NCI-H2227 treated with DMSO at 0.1 percent for 48 hours (cell line): ENCODE measurements at places on chromosomes 12 and 14.

DNA sequence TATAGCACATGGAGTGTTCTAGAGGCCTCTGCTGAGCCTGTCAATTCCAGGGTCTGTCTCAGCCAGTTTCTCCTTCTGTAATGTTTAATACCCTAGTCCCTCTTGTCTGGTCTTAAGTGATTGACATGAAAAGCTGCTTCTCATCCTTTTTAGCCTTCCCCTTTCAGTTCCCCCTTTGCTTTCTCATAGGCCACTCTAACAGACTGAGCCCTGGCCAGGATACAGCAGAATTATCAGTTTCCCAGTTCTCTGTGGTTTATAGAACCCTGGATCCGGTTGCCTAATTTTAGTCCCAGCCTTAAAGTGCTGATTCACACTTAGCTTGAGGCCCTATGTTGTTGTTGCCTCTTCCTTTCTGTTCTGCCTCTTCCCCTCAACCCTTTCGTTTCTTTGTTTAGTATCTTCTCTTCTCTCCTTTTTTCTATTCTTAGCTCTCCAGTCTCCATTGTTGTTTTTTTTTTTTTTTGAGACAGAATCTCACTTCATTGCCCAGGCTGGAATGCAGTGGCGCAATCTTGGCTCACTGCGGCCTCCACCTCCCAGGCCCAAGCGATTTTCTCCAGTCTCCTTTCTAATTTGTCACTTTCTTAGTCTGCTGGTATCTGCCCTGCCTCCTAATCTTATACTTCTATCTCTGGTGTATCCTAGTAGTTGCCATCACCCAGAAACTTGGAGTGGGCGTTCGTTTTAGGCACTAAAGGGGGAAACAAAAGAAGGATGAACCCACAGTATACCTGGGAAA lies 2.9 kb upstream of the BIN2 start:
- DNase-seq, result no peak

DNA sequence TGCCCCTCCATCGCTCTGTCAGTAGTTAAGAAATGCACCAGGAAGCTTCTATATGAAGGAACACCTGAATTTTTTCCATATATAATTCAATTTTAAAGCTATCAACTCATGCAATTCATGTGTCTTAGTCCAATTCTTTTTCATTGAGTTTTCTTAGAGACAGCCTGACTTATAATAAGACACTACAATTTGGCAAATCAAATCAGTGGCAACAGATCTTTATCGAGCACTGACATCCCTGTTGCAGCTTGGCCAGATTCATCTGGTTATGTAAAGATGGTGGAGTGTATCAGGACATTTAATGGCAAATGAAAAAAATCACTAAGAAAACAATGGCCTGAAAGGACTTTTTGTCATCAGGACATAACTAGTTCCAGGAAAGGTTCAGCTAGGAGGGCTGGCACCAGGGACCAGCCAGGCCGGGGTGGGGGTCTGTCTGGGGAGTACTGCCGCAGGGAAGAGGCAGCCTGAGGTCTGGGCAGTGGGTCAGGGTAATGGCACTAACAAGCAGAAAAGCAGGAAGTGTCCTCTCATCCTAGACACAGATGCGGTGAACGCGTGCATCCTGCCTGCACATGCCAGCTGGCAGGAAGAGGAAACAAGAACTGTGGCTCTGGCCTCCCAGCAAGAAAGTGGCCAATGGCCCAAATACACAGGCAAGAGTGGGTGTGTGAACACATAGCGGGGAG lies 100.5 kb upstream of the LMNTD1 start:
- DNase-seq, result no peak

- no peak for DNase-seq
Observed at GRCh38 chr14:51929910-51930682, 59.2 kb upstream of the RTRAF start.

GRCh38 chr14:70170976-70171375 lies 17.8 kb downstream of the SLC8A3 start:
- no peak for DNase-seq

DNA sequence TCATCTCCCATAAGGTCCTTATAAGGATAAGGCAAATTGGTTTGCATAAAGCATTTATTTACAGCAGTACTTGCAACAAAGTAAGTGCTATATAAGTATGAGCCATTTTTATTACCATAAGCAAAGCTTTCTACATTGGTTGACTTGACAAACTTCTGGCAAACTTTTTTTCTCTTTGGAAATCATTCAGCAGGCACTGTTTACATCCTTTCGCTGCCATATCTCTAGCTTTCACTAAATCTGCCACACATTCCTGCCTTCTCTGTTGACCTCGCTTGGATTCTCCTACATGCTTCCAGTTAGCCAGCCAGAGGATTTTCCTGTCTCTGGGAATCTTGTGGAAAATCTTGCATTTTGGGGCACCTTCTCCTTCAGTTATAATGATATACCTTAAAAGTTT lies 21.8 kb upstream of the HDAC7 start:
- no peak for DNase-seq

- DNase-seq, result no peak
Observed at GRCh38 chr14:35819591-35820540, 6.3 kb upstream of the BRMS1L start.

DNA sequence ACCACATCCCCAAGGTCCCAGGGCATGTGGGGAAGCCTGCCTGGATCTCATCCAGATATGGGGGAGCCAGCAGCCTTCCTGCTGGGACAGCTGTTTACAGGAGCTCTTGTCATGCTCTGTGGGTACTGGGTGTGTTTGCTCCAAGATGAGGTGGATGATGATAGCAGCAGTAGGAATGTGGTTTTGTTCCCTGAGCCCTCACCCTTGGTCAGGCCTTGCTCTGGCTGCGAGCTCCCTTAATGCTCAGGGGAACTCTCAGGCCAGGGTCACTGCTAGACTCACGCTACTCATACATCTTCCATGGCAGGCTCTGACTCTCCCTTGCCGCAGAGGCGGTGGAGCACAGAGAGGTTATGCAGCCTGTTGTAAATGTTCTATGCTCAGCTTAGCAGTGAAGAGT lies 990.3 kb downstream of the AACS start:
- no peak for DNase-seq

GRCh38 chr14:88695870-88696269 lies 96.9 kb downstream of the EML5 start:
- DNase-seq, result no peak

GRCh38 chr12:4212845-4213244 lies 60.7 kb upstream of the CCND2 start:
- DNase-seq, result no peak

GRCh38 chr12:32894566-32894965 lies 2.0 kb downstream of the PKP2 start:
- DNase-seq, result no peak

DNA sequence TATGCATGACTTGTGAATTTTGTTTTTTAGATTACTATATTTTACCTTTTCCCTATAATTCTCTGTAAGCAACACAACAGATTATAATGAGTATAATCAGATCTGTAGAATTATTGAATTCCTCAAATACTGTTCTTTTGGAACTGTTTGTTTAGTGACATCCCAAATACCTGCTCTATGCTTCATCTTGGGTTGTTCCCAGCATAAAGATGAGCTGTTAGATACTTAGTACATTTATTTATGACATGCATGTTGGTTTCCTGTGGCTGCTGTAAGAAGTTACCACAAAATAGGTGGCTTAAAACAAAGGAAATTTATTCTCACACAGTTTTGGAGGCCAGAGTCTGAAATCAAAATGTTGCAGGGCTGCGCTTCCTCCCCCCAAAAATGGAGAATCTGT lies 78.4 kb downstream of the PTPRR start:
- no peak for DNase-seq

GRCh38 chr14:54116972-54117371 lies 160.3 kb upstream of the BMP4 start:
- DNase-seq, result no peak

- DNase-seq, result no peak
Observed at GRCh38 chr14:95285566-95285965, 34.1 kb downstream of the CLMN start.

- peak; percentile 34 for DNase-seq
Observed at GRCh38 chr12:57735952-57736740, 2.4 kb downstream of the AGAP2 start.

GRCh38 chr14:91228112-91229004 lies 16.1 kb downstream of the GPR68 start:
- no peak for DNase-seq

DNA sequence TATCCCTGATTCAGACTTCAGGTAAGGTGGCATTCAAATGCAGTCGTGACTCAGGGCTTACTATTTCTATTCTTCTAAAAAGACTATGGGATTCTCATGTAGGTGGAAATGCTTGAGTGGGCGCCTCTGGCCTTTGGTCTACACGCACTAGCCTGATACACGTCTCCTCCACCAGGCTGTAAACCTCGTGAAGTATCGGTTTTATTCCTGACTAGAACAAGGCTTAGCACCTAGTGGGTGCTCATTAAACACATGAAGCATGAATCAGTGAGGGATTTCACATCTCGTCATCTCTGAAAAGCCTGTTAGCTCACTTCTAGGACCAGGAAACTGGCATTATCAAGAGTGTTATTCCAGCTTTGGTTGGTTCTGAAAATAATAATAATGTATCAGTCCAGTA lies 17.7 kb upstream of the HNF1A start:
- DNase-seq, result no peak

DNA sequence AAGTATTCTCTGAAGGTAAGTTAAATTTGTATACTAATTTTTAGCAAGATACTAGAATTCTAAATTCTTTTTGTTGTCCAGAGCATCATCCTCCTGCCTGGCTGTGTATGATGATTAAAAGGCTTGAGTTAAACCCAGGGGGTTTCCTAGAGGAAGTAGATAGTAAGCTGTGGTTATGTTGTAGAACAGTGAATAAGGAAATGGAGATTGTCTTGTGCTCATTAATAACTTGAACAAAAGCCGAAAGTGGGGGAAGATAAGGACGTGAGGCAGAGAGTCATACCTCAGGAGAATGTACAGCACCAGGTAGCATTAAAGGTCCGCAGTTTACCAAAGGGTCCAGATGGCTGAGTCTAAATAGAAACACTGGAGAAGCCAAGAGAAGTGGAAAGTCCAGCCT lies 42.0 kb downstream of the CKB start:
- no peak for DNase-seq

DNA sequence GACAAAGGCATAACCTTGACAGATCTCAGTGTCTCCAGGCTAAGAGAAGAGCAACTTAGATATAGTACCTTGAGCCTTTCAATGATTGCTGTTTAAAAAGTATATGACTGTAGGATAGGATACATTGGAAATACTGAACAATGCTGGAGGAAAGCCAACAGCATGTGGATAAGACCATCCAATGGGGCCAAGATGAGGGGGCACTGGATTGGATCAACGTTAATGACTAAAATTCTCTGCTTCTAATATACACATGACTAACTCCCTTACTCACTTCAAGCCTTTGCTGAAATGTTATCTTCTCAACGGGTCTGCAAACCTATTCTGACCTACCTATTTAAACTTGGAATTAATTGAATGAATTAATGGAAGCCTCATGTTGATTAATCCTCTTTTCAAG lies 354.9 kb downstream of the RAD51B start:
- DNase-seq, result no peak

DNA sequence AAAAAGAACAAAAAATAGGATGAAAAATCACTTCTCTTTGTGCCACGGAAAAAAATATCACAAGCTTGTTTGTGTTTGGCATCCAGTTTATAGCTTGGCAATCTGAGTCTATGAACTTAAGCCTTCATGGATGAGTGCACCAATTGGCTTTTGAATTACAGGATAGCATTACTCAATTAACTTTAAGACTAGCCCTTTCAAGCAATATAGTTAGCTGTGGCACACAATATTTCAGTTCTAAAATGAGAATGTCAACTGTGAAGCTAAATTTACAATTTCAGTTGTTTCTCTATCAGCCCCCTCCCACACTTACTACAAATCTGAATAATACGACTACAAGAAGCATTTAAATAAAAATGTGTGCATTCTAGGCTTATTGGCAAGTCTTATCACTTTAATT lies 8.3 kb downstream of the RERG start:
- DNase-seq, result no peak

DNA sequence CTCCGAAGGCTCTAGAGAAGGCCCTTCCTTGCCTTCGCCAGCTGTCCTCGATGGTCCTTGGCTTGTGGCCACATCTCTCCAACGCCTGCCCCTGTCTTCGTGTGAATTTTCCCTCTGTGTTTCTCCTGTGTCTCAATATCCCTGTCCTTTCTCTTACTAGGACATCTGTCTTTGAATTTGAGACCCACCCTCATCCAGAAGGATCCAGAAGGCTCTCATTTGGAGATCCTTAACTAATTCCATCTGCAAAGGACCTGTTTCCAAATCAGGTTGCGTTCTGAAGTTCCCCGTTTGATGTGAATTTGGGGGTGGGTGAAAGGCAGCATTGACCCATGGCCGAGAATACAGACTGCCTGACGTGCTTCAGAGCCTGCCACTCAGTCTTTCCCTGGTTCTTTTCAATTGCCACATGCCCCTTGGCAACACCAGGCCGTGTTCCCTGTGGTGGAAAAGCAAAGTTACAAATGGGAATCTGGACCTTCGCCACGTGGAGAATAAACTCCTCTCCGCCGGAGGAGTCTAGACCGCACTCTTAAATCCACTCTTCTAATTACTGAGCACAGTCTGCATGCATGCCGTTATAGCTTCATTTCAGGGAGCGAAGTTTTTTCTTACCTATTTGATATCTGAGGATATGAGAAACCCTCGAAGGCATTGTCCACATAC lies 158.8 kb downstream of the TMEM132C start:
- no peak for DNase-seq

DNA sequence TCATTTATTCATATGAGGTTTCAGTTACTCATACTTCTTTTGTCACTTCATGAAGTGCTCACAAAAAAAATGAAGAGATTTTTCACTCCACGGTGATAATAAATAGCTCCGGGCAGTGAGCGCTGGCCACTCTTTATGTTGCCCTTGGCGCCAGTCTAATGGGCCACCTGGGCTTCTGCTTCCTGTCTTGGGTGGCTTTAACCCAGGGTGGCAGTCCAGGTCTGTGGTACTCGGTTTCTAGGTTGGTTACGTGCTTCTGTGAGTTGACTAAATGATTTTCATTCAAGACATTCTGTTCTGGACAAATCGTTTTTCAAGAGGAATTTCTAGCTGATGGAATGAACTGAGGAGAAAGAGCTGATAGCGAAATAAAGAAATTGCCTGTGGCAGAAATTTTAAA lies 34.6 kb upstream of the NID2 start:
- no peak for DNase-seq

DNA sequence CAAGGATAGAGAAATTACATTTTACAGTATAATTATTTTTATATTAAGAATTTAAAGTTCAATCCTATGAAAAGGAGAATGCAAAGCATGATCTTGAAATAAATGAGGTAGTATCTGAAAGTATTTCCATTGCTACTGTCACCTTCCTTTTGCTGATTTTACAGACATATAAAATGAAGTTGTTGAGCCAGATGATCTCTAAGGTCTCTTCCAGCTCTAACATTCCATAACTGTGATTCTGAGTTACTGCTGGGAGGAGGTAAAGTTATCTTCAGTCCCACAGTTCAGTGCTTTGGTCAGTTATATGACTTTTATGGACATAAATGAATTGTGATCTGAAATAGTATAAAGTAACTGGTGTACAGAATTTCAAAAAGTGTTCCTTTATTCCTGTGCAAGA lies 52.8 kb downstream of the SLC38A6 start:
- DNase-seq, result no peak

DNA sequence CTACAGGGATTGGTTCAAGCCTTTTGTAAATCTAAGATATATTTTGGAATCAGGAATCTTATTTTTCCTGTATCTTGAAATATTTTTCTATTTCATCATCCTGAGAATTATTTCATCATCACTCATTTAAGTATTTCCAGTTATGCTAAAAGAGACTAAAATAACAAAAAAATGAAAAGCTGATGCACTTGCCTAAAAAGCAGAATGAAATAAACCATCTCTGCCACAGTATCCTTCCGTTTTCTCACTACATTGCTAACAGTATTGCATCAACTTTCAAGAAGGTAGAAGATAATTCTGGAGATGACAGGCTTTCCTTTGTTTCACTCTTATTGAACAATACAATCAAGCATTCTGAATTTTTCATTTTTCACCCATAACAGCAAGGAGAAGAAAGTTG lies 31.1 kb upstream of the EIF5 start:
- DNase-seq, result no peak
